DMS 273 treated with DMSO at 0.1 percent for 48 hours (cell line): ENCODE measurements at places on chromosomes 11 and 22.

GRCh38 chr11:104151404-104152204 is 12.3 kb downstream of the PDGFD start:
- DNase-seq: no peak

GRCh38 chr11:107505647-107506225 is 48.1 kb upstream of the CWF19L2 start:
- no peak for DNase-seq

DNA sequence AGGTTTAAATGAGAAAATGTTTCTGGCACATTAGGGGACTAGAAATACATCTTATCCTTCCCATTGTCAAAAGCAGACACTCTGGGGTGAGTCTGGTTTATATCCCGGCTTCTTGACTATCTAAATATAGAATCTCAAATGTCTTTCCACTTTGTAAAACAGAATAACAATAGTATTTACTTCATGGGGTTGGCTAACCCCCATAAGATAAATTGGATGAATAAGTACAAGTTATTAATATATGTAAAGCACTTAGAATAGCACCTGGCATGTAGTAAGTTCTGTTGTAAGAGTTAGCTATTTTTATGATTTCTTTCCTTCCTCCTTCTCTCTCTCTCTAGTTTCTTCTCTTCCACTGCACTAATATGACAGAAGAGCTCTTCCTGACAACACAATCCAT is 499.1 kb downstream of the INSC start:
- no peak for DNase-seq

DNA sequence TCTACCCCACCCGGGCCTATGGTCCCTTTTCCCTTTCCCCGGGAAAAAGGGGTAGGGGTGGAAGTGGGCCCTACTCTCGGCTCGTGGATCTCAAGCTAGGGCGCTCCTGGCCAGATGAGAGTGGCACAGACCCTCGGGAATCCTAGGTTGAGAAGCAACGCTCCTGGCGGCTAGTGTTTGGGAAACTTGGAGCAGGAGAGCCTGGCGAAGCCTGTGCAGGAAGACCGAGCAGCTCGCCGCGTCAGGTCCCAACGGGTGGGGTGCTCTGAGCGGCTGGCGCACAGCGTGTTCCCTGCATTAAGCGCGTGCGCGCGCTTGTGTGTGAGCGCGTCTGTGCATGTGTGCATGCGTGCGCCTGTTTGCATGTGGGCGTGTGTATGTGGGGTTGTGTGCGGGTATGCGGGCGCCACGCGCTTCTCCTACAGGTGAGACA is 7.1 kb upstream of the FLI1 start:
- DNase-seq: no peak

DNA sequence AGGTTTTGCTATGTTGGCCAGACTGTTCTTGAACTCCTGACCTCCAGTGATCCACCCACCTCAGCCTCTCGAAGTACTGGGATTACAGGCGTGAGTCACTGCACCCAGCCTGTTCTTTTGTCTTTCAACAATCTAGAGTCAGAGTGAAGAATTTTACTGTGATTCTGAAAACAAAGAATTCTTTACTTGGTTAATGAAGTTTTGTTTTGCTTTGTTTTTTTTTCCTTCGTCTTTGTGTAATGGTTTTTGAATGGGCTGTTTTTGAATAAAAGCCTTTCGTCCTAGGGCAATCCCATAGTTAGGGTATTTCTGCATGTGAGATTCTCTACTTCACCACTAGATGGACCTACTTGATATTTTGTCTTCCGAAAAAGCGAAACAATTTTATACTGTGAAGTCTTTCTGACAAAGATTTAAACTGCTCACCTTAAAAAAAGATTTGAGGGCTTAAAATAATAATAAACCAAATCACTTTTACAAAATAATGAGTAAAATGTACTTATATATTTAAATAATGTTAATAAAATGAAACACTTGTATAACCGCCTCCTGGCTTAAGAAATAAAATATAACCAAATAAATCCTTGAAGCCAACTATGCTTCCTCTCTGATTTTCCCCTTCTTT is 43.4 kb upstream of the SC5D start:
- no peak for DNase-seq

GRCh38 chr11:17528181-17528691 is 16.0 kb downstream of the USH1C start:
- no peak for DNase-seq

- DNase-seq: no peak
Measured at GRCh38 chr11:30608534-30608933, 22.4 kb upstream of the MPPED2 start.

DNA sequence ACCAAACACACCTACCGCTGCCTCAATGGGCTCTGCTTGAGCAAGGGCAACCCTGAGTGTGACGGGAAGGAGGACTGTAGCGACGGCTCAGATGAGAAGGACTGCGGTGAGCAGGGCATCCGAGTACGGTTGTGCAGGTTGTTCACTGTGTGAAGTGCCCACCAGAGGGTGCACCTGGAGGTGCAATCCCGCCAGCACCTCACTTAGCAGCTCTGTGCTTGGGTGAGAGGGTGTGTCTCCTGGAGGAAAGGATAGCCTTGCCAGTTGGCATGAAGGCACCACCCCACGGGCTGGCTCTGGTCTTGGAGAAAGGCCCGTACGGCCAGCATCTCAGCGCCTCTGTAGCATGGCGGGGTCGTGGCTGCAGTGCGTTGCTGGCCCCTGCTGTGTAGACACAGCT is 39.4 kb downstream of the ST14 start:
- DNase-seq: no peak

DNA sequence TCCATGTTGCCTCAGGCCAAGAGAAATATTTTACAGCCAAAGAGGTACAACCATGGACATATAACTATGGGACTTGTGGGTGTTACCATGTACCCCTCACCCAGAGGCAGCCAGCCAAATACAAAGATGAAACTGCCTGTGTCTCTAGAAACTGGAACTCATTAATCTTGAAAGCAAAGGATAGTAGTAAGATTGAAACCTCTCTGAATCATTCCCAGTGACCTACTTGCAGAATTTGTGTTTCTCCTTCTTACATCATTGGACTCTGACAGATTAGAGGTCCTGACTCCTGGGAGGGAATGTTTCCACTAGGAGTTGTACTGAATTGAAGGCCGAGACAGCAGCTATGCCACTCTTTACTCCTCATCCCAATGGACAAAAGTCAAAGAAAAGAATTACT is 257.4 kb upstream of the UBASH3B start:
- no peak for DNase-seq

GRCh38 chr11:96293598-96294021 is 49.4 kb downstream of the MAML2 start:
- no peak for DNase-seq

GRCh38 chr11:86463120-86463519 is 88.4 kb downstream of the CCDC81 start:
- no peak for DNase-seq

GRCh38 chr11:112025707-112026106 is 499 bp downstream of the DLAT start:
- no peak for DNase-seq

GRCh38 chr22:37911697-37912096 is 5.6 kb downstream of the MICALL1 start:
- DNase-seq: no peak

- no peak for DNase-seq
Measured at GRCh38 chr22:28710576-28711191, 30.9 kb downstream of the CHEK2 start.

DNA sequence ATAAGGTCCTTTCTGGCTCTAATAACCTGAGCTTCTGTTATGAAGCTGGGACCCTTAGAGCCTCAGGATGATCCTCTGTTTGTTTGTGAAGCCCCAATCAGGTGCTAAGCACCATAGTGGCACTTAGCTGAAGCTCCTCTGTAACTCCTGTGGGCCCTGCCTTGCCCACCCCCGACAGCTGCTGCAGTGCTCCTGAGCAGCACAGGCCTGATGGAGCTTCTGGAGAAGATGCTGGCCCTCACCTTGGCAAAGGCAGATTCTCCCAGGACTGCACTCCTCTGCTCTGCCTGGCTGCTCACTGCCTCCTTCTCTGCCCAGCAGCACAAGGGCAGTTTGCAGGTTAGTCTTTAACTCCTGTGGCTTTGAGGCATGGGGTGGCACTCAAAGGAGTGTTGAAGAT is 19.0 kb upstream of the CCDC134 start:
- DNase-seq: no peak

DNA sequence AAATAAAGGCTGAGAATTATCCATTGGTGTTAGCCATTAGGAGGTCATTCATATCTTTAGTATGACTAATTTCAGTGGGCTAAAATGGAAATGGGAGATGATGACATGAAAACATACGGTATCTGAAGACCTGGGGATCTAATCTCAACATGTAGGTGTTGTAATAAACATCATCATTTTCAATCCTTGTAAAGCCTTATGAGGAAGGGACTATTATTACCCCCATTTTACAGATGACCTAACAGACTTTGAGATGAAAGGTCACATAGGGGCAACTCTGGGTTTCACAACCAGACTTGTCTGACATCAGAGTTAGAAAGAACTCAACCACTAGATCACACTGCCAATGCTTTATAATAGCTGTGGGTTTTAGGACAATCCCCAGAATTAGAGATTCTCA is 34.8 kb upstream of the TMEM135 start:
- DNase-seq: no peak

DNA sequence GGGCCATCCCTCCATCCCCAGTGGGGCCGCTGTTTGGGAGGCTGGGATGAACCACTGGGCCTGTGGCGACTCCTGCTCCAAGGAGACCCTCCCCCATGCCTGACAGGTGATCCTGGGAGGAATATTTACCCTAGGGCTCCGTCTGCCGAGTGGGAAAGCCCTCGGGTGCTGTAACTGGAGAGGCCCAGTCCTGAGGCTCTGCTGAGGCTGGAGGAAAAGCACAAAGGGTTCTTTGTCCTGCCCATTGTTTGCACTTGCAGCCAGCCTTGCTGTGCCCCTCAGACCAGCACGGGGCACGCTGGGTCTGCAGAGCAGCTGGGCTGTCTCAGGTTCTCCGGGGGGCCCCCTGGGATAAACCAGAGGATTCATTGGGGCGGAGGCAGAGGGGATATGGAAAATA is 321.1 kb downstream of the MN1 start:
- DNase-seq: no peak

GRCh38 chr11:102430158-102430836 is 22.3 kb downstream of the TMEM123 start:
- DNase-seq: no peak

- no peak for DNase-seq
Measured at GRCh38 chr22:26229910-26230309, 60.6 kb downstream of the SEZ6L start.

- no peak for DNase-seq
Measured at GRCh38 chr11:68044145-68044813, 5.5 kb downstream of the TCIRG1 start.

DNA sequence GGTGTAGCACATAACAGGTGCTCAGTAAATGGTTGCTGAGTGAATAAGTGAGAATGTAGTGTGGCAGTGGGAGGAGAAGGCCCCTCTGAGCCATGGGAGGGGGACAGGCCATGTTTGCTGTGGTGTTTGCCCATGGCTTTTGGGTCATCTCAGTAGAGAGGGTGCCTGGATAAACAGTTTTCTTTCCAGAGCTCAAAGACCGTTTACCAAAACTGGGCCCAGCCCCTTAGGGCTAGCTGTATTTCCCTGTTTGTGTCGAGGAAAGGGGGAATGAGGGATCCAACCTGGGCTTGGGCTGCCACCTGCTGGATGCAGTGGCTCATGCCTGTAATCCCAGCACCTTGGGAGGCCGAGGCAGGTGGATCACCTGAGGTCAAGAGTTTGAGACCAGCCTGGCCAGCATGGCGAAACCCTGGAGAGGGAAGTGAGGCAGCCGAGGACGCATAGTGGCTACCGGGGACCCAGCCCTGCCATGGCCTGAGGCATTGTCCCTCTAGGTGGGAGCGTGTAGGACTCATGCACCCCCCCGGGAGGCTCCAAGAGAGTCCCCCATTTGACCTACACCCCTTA is 8.7 kb upstream of the LTO1 start:
- no peak for DNase-seq

DNA sequence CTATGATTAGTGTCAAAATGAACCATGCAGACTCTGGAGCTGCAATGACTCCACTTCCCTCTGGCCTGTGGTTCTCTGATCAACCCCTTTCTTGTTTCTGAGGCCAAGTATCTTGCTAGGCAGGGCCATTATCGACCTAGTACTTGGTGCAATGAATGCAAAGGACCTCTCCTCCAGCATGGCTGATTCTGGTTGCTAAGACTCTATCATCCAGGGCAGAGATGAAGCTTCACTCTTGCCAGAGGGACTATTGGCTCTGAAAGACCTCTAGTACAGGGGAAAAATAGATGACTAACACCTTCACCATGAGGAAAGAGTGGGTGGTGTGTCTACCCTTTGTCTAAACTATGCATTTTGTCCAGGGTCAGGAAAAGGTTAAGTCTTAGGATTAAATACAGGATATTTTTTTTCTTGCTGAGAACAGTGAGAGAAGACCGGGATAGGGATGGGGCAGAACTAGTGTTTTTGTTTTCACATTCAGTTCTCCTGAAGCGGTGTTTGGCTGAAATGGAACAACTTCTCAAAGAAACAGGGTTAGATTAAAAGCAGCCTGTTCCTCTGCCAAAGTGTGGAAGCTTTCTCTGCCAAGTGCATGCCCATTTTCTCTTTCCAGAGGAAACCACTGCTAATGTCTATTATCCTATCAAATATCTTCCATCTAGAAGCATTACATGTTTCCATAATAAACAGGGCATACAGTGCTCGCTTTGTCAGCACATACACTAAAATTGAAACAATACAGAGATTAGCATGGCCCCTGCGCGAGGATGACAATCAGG is 5.0 kb upstream of the MTFP1 start:
- no peak for DNase-seq

DNA sequence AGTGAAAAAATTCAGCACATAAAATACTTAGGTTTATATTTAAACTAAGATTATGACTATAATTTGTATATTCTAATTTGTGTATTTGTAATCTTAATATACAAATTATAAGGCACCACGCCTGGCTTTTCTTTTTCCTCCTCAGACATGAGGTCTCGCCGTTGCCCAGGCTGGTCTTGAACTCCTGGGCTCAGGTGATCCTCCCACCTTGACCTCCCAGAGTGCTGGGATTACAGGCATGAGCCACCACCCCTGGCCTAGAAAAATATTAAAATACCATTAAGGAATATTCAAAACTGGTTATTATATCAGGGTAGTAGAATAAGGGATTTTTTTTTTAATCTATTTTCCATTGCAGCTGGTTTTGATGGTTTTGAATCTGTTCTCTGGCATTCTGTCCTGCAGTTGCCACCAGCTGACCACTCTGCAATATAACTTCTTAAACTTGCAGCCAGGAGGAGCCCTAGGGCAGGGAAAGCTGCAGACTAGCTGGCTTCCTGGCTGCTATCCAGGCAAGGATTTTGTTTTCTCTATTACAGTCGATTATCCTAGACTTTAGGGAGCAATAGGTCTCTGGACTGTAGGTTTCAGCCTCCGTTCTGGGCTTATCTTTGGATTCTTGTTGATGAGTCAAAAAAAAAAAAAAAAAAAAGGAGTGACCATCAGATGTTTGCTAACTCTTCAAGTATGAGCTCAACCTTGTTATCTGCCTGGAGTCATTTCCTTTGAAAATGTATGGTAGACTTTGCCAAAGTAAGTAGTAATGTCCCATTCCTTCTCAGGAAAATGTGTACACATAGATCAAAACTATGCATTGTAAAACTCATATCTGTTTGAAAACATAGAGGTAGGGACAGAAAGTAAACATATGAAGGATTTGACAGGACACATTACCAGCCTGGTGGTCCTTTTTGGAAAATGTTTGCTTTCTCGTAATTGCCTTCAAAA is 13.2 kb downstream of the POLA2 start:
- peak; percentile 39 for DNase-seq
